Stimulated activated CD8-positive, alpha-beta memory T cell treated with anti-CD3 and anti-CD28 coated beads, Interleukin-15, amount 100 ng/mL, for 4 hours (primary cell): ENCODE measurements at places on chromosomes 13 and 19.

DNA sequence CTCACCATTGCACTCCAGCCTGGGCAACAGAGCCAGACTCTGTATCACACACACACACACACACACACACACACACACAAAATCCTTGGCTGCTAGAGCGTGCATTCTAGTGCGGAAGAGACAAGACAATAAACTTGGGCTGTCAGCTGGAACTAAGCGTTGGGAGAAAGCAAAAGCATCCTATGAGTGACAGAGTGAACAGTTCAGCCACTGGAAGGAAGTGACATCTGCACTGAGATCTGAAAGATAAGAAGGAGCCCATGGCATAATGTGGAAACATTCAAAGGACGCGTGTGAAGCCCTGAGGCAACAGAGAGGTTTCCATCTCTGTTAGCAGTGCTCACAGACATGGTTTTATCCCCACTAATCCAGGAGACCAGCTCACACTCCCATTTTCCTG lies 3.5 kb upstream of the SLC1A5 start:
- DNase-seq: no peak

DNA sequence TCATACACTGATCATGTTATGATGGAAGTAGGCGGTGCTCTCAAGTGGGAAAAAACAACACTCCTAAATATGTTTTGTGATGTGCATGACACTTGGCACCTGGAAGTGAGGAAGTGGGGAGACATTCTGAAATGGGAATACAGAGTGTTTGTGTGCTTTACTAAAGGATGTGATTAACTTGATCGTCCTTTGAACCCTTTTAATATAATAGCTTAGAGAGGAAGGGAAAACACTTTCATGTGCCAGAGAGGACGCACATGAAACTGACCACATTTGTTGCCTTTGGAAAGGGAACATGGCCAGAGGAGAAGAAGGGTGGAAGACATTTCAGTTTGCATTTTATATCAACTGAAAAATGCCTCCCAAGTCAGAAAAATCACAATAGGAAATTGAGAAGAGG lies 31.4 kb downstream of the SMAD9 start:
- DNase-seq: no peak

- no peak for DNase-seq
Measured at GRCh38 chr19:34808566-34808965, 35.6 kb upstream of the ZNF599 start.

DNA sequence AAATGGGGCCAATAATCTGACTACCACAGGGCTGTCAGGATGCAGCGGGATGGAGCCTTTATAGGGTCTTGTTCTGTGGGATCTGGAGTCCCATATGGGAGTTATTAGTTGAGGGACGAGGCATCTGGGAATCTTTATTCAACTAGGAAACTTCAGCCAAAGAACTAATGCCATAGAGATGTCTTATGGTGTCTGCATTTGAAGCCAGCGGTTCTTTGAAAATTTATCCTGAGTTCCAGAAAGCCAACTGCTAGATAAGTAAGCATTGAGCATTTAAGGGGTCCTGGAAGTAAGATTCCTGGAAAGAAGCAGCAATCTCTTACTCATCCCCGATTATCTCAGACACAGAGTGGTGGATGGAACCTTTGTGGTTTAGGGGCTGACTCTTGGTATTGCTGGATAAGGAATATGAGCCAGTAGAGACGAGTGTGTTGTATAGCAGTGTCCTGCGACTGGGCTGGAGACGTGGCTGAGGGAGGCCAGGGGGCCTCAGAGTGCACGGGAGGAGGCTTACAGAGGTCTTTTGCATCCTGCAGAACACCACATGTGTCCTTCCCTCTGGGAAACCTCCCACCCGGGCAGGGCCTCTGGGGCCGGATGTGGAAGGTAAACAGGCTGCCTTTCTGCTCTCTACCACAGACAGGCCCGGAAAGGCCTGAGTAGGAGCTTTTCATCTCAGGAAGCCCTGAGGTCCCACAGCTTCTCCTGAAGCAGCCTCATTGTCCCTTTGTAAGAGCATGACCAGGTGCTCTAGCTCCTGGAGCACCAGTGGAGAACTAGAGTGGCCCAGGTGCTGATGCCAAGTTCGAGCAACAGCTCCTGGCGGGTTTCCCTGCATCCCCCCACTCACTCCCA lies 28.8 kb downstream of the ACTN4 start:
- no peak for DNase-seq

- DNase-seq: no peak
Measured at GRCh38 chr19:49870309-49870901, 3.0 kb upstream of the PNKP start.

DNA sequence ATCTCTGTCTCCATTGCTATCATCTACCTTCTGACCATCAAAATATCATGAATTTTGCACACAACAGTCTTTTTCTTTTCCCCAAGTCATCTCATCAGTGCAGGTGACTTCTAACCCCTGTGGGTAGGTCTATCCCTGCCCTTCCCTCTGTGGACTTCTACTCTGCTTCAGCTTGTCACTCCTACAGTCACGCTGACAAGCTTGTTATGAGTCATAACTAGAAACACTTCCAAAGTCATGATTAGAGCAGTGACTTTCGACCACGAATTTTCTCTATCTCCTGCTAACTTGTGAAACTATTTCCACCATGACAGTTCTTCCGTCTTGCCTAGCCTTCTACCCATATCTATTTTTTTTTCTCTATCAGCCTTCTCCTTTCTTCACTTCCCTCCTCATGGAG lies 343.7 kb upstream of the ARGLU1 start:
- no peak for DNase-seq
